ENCODE measurements at places on chromosomes 6 and 20.

DNA sequence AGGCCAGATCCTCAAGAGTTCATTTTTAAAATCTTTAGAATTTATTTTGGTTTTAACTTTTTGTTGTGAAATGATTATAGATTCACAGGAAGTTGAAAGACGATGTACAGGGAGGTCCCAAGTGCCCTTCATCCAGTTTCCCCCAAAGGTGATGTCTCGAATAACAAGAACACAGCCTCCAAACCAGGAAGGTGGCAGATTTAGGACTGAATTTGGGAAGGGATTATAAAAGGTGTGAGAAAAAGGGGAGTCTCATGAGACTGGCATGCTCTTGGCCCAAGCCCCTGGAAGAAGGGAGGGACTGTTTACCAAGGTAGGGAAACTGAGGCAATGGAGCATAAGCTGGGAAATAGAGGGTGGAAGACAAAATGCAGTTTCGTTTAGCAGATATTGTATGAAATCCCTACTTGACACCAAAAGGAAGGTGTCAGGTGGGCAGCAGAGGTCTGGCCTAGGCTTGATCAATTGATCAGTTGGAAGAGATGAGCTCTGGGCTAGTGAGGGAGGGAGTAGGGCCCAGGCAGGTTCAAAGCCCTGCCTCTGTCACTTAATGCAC is 81.2 kb downstream of the BMP7 start:
- no peak for DNase-seq

DNA sequence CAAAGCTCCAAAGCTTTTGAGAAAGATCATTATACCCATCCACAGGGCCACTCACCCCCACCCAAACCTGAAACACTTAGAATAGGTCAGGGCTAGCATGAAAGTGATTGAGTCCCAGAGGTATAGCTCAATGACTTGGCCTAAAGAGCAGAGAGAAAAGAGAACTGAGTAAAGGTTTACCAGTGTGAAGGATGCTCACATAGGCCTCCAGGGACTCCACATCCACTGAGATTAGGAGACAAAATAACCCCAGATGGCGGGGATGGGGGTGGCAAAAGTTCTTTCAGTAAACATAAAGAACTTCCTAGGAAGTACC is 12.2 kb downstream of the SAYSD1 start:
- DNase-seq, result no peak

DNA sequence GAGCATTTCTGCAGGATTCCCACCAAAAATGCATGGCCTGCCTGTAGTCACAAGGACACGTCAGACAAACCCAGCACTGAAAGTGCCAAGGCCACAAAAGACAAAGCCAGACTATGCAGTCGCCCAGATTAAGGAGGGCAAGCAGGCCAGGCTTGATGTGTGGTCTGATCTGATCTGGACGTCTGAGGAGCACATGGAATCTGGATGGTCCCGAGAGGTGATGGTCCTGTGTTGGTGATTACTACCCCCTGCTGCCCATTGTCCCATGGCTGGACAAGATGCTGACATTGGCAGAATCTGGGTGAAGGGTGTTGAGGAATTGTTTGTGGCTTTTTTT is 17.1 kb downstream of the NPEPL1 start:
- no peak for DNase-seq

DNA sequence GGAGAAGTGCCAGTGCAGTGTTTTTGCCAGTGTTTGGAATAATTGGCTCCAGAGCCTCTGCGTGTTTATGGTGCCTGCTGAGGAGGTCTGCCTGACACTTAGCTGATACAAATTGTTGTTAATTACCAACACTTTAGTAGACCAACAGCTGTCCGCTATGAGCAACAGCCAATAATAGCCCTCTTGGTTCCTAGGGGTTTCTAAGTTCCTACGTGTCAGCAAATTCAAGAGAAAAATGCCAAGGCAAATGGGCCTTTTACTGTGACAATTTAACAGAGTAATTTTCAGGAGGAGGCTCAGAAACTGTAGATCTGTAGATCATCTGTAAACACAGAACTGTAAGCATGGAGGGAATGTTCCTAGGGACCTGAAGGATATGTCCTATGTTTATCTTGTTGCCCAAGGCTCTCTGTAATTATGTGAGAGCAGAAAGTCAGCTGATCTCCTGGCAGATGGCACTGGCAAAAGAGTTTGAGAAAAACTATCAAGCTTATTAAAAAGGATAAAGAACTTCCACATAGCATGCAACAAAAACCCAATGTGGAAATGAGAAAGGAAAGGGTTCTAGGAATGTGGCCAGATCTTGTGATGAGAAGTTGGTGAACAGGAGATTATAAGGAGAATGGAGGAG is 157.7 kb downstream of the GJA1 start:
- DNase-seq, result no peak

- no peak for DNase-seq
Measured at GRCh38 chr20:46581391-46581790, 30.9 kb upstream of the OCSTAMP start.

GRCh38 chr6:27096834-27097511 is 150.5 kb upstream of the PRSS16 start:
- DNase-seq, result no peak

DNA sequence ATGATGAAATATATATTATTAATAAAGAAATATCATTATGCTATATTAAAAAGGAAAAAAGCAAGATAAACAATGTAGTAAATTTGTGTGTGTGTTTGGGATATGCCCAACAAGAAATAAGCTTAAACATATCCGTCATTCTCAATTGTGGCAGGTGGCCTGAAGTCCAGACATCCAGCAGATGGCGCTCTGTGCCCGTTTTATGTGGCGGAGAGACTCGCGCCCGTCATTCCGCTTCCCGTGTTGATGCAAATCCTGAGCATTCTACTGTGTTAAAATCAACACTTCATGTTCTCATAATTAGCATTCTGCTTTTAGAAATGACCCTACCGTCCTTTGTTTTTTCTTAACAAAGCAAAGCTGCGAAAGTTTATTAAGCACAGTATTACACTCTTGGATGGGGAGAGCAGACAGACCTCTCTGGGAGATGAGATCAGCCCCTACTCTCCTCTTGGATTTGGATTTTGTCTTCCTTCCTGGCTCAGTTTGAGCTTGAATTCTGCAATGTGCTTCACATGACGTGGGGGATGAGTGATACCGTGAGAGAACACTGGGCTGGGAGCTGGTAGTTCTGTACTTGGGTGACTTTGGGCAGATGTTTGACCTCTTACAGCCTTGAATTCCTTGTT is 125.8 kb downstream of the MCHR2 start:
- DNase-seq, result peak; percentile 31
